ENCODE measurements at places on chromosomes 7 and 10.

DNA sequence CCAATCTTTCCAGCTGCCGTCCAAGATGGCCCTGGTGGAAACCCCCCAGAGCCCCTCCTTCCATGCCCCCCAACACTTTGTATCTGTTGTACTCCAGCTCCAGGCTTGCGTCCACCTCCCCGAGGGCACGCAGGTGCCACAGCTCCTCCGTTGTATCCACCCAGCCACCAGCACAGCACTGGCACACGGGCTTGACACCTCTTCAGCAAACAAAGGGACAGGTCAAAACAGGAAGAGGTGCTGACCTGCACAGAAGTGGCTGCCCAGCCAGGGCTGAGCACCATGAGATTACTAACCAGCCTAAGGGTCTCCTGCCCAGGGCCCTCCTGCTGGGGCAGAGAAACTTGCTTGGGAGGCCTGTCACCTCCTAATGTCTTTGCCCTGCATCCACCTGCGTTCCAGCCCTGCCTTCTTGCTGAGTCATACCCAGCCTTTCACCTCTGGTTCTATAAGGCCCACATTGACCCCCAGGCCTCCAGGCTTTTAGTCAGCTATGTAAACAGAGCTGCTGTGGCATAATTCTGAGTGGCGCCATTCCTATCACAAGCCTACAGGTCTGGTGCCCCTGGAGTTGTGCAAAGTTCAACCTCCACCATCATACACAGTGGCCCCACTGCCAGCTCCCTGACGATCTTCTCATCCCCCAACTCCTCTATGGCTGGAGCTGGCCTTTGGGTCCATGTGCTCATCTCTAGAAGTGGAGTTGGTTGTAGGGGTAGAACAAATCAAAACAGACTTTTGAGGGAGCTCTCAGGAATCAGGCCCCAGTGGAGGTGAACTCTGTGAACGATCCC, 20.9 kb downstream of the SLC29A3 start:
- no peak for DNase-seq

GRCh38 chr10:4807761-4808507, 18.1 kb upstream of the AKR1E2 start:
- no peak for DNase-seq

- DNase-seq = no peak
Measured at GRCh38 chr7:128191136-128191844, 49.8 kb upstream of the LEP start.

DNA sequence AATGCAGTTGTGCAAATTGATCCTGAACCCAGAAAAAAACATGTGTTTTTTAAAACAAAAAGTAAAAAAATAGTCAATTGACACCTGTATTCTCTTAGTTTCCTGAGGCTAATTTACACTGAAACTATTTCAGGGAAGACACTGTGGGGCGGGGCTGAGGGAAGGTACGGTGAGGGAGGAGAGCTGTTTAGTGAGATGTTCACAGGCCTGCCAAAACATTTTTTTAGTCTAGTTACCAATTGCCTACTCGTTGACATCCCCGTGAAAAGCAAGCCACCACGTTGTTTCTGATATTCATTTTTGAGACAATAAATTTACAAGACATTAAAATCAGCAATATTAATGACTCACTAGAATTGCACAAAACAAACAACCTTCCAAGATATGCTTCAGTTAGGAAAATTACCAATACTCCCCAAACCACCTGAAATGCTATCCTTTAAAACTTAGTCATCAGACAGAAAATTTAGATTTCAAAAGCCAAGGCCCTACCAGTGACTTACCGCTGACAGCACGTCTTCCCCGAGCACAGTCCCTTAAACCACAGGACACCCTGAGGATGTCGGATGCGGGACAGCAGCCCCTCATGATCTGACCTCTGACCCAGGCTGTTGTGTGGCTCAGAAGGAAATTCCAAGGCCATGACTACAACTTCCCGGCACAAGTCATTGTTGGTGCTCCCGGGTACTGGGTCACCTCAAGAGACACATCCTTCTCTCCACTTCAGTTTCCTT, 279.2 kb downstream of the PRPF18 start:
- no peak for DNase-seq

GRCh38 chr10:99754670-99755069, 22.6 kb downstream of the CUTC start:
- no peak for DNase-seq

- DNase-seq = no peak
Measured at GRCh38 chr7:99106411-99106810, 37.5 kb downstream of the SMURF1 start.

DNA sequence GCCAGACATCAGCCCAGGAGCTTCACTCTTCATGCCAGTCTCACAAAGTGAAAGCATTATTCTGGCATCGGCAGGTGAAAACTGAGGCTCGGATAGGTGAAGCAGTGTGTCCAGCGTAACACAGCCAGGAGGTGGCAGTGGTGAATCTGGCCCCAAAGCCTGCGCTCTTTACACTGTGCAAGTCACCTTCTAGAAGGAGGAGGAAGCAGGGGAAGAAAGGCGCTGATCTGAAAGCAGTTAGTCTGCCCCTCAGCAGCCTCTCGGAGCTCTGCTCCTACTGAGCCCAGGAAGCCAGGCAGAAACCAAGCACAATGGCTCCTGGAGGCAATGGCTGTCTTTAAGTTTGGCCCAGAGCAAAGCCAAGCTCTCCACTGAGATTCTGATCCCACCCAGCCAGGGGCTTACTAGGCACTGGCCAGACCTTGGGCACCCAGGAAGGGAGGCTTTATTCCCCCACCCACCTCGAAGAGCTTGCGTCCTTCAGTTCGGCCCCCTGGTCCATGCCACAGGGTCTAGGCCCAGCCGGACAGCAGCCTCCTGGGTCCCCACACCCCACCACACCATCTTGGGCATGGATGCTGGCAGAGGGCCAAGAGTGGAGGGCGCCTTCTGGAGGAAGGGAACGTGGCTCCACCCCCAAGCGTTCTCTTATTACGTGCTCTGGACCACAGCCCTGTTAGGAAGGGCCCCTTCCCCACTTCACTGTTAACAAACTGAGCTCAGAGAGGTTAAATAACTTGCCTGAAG, 104.5 kb downstream of the GRID1 start:
- no peak for DNase-seq

GRCh38 chr7:53218730-53219504, 183.5 kb downstream of the POM121L12 start:
- DNase-seq = no peak

DNA sequence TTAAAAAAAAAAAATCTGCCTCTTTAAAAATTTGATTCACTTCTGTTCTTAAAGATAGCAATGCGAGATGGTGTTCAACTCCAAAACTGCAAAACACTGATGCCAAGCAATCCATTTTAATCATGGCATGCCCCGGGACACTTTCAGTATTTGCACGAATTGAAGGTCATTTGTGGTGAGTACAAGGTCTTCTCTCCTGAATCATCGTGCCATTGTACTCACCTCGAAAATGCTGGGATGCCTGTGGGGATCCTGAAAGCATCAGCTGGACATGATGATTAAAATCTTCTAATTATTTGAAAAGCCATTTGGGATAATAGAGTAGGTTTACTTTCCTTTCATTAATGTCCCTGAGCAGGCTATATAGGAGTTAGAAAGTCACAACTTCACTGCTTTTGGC, 125.1 kb upstream of the NRP1 start:
- no peak for DNase-seq

- no peak for DNase-seq
Measured at GRCh38 chr10:75525067-75525466, 93.6 kb downstream of the LRMDA start.

- DNase-seq = no peak
Measured at GRCh38 chr7:36280840-36281812, 108.5 kb upstream of the ANLN start.

GRCh38 chr7:127831318-127832219, 179.6 kb downstream of the SND1 start:
- DNase-seq = no peak

DNA sequence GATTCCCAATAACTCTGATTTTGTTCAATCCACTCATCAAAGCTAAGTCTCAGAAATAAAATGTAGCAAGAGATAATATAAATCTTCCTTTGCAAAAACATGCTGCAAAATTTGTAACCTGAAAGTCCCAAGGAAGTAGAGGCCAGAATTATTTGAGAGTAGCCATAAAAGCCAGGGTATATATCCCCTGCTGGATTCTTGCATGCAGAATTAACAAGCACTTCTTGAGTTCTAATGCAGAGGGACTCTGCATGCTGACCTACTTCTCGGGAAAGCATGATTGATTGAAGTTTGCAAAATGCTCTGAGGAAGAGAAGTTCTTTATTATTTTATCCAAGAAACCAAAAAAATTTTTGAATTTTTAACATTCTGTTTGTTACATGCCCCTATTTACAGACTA, 121.6 kb downstream of the THSD7A start:
- no peak for DNase-seq

- DNase-seq = peak; percentile 38
Measured at GRCh38 chr7:1225441-1226185, 7.1 kb upstream of the UNCX start.

- DNase-seq = no peak
Measured at GRCh38 chr10:105195831-105196230, 554.7 kb downstream of the SORCS3 start.

DNA sequence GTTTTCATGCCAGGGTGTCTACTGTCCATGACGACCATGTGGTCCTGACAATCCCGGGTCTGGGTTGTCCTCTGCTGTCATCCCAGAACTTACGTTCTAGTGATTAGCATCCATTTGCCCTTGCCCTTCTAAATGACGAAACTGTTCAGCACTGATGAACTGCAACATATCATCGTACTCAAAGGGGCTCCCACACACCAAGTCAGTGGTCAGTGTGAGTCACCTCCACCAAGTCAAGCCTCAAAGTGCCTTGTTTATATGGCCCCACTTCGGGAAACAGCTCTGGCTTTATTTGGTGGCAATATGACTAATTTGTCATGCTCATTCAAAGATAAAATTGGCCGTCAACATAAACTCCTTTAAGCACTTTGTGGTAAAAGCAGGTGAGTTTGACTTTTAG, 110.7 kb downstream of the FRMD4A start:
- no peak for DNase-seq

GRCh38 chr10:86946213-86947155, 10.9 kb downstream of the MMRN2 start:
- DNase-seq = no peak

- DNase-seq = no peak
Measured at GRCh38 chr10:119364645-119365600, 157.6 kb downstream of the GRK5 start.

DNA sequence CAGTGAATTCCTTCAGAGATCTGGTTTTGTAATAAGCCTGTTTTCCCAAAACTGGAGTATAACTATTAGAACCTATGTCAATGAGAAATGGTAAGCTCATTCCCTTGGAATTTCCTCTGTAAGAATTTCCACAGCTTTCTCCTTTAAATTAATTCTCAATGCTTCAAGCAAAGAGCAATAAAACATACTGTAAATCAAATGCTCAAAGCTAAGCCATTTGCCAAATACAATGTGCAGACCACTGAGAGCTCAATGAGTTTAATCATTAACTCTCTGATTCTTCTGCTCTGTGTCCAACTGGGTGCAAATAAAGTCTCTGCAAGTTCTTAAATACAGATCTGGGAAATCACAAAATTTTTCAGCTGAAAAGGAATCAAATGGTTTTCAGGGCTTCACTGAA, 227.6 kb upstream of the IMMP2L start:
- DNase-seq = no peak

DNA sequence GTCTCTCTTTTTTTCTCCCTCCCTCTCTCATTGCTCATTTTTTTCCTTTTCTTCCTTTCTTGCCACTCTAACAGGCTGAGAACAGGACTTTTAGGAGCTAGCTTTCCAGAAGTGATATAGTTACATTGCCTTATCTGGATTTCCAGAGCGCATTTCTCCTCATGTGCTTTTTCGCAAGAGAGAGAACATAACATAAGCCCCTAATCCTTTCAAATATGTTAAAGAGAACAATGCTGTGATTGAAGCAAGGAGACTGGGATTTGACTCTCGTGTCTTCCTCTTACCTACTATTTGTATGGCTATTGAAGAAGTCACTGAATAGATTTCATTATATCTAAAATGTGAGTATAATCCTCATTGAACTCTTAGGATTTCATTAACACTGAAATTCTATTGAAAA, 101.2 kb upstream of the PRPS1L1 start:
- no peak for DNase-seq

DNA sequence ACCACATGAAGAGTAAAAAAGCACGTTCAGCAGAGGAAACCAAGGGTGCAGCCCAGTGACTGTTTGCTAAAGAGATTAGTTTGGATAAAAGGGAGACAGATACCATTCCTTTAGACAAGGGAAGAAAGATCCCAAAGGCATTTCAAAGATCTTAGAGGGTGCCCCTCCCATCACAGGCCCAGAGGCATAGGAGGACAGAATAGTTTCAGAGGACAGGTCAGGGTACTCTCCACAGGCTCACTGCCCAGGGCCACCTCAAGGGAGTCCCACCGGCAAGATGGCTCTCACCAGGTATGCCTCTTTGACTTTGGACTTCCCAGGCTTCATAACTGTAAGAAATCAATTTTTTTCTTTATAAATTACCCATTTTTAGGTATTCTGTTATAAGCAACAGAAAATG, 4.7 kb upstream of the TCTN3 start:
- DNase-seq = no peak

- DNase-seq = no peak
Measured at GRCh38 chr7:139744768-139745677, 32.8 kb downstream of the HIPK2 start.

DNA sequence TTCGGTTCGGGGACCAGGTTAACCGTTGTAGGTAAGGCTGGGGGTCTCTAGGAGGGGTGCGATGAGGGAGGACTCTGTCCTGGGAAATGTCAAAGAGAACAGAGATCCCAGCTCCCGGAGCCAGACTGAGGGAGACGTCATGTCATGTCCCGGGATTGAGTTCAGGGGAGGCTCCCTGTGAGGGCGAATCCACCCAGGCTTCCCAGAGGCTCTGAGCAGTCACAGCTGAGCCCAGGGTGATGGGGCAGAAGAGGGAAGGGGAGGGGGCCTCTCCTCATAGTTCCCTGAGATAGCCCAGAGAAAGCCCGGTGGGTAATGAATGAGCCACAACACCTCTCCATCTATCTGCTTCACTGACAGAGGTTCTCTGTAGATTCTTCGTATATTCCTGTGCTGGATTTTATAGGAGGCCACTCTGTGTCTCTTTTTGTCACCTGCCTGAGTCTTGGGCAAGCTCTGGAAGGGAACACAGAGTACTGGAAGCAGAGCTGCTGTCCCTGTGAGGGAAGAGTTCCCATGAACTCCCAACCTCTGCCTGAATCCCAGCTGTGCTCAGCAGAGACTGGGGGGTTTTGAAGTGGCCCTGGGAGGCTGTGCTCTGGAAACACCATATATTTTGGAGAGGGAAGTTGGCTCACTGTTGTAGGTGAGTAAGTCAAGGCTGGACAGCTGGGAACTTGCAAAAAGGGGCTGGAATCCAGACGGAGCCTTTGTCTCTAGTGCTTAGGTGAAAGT, 16.4 kb downstream of the PRSS2 start:
- no peak for DNase-seq

GRCh38 chr7:67306331-67306730, 309.7 kb downstream of the TYW1 start:
- no peak for DNase-seq

Data from activated gamma-delta T cell treated with Interleukin-2 at 50 U/mL for 16 hours (primary cell).